PC-3 (cell line): ENCODE measurements at places on chromosomes 4 and X. TPM values are rescaled to one million over a fixed set of nuclear protein-coding genes. Genes with fewer than 3 reads are reported as not detected.

The FAM9C gene
- total RNA-seq: not detected in 2 replicates

The SPIN2A gene
- total RNA-seq: 0.17 and 0.44 TPM in 2 replicates

The GYPE gene
- total RNA-seq: not detected in 2 replicates

The PFKFB1 gene
- 0.22 and 1.1 TPM in 2 replicates for total RNA-seq

The H2BW1 gene
- total RNA-seq: not detected in 2 replicates
